Stimulated activated CD4-positive, alpha-beta T cell treated with anti-CD3 and anti-CD28 coated beads, Interleukin-1b, Interleukin-23, amount 100 ng/mL, for 1 hour (primary cell): ENCODE measurements at places on chromosomes 7 and 10.

DNA sequence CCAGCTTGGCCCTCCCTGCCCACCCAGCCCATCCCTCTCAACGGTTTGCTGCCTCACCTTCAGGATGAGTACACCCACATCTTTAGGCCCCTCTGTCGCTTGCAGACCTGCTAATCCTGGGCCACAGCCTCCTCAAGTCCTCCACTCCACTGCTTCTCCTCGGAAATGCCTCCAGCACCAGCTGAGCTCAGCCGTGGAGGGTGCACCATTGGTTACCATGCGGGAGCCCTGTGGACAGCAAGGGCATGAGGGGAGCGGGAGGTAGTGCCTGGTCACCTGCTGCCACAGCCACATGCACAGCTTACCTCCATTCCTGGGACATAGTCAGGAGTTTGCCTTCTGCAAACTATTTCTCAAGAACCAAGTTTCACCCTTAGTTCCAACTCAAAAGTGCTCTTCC is 286.3 kb upstream of the ZMIZ1 start:
- no peak for DNase-seq

DNA sequence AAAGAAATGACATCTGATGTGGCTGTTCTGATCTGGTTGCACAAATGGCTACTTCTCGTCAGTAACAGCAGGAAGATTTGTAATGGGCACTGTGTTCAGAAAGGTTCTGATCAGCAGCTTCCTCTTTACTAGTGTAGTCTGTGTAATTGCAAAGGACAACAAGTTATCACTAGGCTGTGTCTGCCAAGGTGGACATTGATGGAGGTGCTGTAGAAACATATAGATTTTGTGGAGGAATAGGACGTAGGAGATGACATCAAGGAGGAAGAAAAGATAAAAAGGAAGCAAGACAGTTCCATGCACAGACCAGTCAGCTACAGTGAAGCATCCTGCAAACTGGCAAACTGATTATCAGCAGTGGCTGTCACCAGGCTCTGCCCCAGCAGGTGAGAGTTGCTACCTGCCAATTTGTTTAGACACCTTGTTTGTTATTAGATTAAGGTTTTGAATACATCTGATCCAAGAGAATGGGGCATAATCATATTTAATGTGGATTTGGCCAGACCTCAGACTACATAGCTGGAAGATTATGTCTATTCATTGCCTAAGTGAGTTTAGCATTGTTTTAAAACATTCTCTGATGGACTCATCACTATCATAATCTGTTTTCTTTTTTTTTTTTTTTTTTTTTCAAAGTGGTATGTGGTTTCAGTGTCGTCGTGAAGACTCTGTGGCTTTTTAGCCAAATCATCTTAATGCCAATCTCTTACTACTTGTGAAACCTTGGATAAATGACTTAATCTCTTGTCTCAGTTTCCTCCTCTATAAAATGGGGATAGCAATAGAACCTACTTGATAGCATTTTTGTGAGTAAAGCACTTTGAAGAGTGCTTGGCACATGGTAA is 417.9 kb upstream of the LRGUK start:
- DNase-seq: no peak

DNA sequence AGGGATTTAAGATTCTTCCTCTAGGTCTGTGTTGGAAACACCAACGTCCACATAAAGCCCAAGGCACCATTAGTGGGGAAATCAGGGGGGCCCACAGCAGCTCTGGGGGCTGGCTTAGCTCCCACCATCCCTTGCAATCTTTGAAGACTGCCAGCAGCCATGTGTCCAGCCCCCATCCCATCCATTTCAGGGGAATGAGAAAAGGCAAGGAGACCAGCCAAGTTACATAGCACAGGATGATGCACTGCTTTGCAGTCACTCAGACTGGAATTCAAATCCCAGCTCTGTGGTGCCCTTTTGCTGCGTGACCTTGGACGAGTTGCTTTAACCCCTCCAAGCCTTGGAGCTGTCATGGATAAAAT is 108.9 kb upstream of the ZMIZ1 start:
- no peak for DNase-seq

- DNase-seq: no peak
Observed at GRCh38 chr7:101428093-101428866, 65.6 kb downstream of the COL26A1 start.

GRCh38 chr7:142557971-142558582 is 191.2 kb upstream of the PRSS1 start:
- DNase-seq: peak; percentile 30

- DNase-seq: no peak
Observed at GRCh38 chr7:27714831-27715444, 25.0 kb upstream of the TAX1BP1 start.

DNA sequence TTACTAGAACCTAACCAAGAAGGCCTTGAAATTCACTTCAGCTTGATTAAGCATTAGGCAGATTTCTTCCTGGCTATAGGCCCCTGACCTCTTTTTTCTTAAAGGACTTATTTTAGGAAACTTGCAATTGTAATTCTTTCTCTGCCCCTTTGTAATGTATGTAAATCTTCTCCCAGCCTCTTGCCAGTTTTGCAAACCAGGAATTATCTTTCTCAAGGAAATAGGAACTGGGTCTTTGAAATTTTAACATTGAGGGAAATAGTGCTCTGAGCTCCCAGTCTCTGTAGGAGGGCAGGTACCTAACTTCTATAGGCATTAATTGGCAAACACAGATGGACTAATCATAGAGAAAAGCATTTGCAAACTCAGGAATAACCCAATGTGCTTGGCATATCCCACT is 342.7 kb downstream of the THSD7A start:
- no peak for DNase-seq

- DNase-seq: no peak
Observed at GRCh38 chr10:52818019-52818418, 45.4 kb upstream of the MBL2 start.

DNA sequence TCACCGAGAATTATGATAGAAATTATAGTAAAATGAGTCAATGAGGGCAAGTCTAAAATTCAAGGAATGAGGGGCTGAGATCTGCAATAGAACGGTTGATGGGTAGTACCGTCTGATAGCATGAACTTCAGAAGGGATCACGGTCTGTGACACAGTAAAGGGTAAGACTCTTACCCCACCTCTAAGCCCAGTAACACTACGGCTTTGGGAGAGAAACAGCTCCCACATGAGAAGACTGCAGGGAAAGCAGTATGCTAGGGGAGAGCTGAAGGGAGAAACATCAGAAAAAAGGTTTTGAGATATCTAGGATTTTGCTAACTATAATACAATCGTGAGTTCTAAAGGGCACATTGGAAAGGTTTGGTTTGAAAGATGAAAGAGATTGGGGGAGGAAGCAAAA is 12.8 kb upstream of the AKAP9 start:
- no peak for DNase-seq

DNA sequence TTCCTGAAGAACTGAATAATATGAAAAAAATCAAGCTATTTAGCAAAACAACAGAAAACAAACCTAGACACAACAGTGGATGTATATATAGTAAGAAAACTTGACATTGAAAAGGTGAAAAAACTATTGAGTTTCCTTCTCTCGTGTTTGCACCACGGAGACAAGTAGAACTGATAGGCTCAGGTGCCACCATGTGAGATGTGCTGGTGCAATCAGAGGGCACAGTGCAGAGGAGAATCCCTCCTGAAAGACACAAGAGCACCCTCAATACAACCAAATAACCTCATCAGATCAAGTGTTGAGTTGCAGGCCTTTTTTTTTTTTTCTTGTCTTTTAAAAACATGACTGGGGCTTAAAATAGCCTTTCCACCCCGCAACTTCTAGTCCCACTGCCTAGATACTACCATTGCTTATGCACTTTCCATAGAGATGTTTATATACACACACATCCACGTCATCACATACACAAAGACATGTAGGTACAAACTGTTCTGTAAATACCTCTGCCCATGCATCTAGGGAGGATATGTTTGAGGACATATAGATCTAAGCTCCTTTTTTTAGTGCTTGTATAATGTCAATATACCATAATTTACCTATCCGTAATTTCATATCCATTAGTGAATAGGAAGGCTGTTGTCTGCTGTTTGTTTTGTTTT is 54.1 kb downstream of the UBE2H start:
- DNase-seq: no peak

- no peak for DNase-seq
Observed at GRCh38 chr10:21495002-21495751, 30.3 kb downstream of the SKIDA1 start.

DNA sequence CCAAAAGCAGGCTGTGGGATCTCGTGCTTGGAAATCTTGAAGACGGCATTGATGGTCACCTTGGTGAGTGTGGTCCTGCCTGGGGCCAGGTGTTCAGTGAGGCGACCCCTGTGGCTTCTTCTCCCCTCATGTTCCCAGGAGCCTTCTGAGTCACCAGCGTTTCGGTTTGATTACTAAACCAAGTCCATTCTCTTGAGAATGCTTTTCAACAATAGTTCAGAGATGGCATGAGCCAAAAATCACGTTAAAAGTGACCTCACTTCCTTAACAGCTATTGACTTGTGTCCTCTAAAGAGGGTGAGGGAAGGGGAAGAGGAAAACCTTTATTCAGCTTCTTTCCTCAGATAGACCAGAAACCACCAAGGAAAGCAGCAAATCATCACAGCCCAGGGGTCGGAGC is 315.2 kb downstream of the GATA3 start:
- no peak for DNase-seq

GRCh38 chr7:22075561-22075960 is 129.9 kb upstream of the CDCA7L start:
- DNase-seq: no peak
